ENCODE measurements at places on chromosomes 12 and 14.

DNA sequence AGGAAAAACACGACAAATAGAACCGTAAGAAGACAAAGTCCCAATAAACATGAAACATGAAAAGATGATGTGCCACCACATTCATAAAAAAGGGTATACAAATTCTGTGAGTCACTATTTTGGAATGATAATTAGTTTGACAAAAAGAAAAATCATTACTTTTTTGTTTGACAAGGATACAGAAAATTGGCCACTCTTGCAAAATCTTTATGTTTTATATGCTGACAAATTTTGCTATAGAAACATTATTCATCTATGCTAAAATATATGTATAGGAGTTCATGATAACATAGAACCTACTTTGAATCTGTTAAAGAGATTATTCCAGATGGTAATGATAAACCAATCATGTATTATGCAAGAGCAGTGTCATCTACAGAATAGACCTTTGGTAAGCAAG is 1201.0 kb downstream of the FSCB start:
- DNase-seq: no peak

DNA sequence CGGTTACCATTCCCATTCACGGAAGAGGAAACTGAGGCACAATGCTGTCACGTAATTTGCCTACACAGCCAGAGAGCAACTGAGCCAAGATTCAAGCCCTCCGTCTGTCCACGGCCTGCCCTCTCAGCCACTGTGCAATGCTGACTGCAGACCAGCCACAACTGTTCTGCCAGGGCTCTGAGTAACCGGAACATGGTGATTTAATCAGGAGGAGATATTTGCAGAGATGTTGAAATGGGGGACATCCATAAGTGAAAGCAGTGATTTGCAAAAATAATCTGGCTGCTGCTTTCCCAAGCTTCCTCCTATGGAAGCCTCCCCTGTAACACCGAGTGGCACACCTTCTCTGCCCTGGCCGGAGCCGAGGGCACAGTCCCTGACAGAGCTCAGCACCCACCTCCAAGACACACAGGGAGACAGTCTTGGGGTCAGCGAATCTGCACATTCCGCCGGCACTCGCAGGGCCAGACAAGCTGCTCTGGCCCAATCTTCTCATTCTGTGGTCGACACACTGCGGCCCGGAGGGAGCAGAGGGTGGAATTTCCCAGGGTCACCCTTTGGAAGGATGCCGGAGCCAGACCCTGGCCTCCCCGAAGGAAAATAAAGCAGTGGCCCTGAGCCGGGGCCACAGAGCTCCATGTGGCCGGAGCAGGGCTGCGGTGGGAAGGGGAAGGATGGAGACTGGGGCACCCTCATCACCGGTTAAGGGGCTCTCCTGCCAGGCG is 158.2 kb upstream of the DIO3 start:
- peak; percentile 10 for DNase-seq

DNA sequence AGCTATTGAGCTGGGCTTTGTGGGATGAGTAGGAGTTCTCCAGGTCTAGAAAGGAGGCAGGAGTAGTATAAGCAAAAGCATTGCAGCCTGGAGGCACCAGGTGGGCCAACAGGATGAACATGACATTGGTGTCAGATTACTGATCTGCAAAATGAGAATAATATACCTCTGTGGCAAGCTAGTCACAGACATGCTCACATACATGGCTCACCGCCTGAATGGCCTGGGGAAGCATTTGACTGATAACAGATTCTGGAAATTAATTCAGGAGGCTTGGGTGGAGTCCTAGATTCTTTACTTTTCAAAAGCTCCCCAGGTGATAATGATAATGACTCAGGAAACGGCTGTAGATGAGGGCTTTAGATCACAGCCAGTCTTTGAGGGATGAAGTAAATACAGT is 709 bp downstream of the TCL1B start:
- DNase-seq: no peak

DNA sequence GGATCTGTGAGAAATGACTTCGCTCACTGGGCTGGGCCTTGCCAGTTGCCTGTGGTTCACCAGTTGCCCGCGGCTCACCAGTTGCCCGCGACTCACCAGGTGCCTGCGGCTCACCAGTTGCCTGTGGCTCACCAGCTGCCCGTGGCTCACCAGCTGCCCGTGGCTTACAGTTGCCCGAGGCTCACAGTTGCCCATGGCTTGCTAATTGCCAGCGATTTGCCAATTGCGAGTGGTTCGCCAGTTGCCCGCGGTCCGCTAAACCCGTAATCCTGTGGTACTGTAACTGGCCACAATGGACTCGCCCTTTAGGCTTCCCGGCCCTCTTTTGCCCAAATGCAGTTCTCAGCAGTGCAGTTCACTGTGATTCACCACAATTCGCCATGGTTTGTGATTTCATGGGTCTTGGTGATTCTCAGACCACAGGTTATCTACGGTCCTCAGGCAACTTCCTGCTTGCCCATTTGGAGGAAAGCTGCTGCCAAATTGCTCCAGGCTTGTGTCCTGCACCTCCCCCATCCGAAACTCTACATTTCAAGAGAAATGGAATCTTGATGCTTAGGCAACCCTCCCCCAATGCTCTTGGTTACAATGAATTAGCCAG is 15.0 kb upstream of the MEG3 start:
- DNase-seq: no peak

DNA sequence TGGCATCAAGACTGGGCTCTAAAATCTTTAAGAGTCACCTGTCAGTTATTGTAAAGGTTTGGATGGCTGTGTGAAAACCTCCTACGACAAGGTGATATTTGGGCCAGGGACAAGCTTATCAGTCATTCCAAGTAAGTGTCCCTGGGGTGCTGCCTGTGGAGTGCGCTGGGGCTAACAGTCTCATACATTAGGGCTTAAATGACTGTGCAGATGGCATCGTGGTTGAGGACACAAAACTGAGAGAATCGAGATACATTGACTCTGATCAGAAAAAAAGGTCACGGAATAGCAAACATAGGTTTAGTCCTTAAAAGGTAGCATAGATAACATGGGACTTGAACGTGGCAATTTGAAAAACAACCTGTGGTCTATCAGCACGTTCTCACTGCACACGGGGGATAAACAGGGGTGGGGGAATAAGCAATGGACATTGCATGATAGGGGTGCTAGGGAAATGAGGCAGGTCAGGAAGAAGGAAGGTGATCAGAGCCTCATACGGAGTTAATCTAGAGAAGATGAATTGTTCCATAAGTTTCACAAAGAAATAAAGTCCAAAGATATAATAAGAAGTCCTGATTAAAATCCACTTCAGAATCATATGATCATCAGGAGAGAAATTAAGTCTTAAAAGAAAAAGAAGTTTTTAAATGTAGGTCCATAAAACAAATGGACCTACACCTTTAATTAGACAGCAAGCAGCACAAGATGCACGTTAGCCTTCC is 100.3 kb downstream of the DAD1 start:
- DNase-seq: no peak

DNA sequence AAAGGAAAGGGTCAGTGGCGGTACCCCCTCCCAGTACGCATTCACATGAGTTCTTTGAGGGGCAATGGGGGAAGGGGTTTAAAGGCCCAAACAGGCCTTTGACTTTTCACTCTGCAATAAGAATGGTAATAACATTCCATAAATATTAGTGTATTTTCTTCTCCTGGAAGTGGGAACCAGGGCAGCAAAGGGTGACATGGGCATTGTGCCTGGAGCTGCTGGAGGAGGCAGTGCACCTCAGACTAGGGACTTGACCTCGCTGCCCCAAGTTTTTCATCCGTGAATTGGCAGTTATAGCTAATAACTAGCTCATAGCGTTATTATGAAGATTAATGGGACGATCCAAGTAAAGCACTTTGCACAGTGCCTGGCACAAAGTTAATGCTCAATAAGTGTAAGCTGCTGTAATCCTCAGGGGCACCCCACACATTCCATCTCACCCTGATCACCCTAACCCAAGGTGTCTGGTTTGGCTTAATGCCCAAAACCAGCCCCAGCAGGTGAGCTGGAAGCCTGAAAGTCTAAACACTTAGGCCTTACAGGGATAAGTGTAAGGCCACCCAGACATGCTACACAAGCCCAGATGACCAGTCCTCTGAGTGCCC is 2.8 kb upstream of the KCNH3 start:
- no peak for DNase-seq

- no peak for DNase-seq
Measured at GRCh38 chr12:2095878-2096277, 43.1 kb downstream of the CACNA1C start.

- DNase-seq: no peak
Measured at GRCh38 chr14:78605025-78605762, 435.0 kb downstream of the NRXN3 start.

GRCh38 chr14:105201925-105202513 is 20.9 kb upstream of the NUDT14 start:
- no peak for DNase-seq

DNA sequence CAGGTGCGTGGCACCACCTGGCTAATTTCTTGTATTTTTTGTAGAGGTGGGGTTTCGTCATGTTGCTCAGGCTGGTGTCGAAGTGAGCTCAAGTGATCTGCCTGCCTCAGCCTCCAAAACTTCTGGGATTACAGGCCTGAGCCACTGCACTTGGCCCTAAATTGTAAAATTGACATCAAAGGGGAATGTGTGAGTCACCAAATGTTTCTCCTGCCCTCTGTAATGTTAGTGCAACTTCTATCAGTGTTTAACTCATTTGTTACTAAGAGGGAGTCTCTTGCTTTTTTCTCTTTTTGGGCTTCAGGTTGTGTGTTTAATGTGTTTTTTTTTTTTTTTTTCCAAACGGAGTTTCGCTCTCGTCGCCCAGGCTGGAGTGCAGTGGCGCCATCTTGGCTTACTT is 2.3 kb downstream of the TULP3 start:
- DNase-seq: peak; percentile 84

DNA sequence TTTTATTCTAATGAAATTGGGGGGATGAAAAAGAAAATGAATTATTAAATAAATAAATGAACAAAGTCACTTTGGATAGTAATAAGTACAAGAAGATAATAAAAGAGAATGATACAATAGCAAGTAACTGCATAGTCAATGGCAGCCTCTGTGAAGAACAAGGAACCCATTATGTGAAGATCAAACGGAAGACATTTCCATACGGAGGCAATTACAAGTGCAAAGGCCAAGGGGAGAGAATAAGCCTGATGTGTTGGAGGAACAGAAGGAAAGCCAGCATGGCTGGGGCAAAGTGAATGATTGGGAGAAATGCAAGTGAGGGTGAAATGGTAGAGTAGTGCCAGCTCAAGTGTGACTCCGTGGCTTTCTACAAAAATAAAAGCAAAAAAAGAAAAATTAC is 43.9 kb upstream of the CHPT1 start:
- DNase-seq: no peak

- peak; percentile 31 for DNase-seq
Measured at GRCh38 chr12:119659289-119659897, 8.5 kb upstream of the PRKAB1 start.

DNA sequence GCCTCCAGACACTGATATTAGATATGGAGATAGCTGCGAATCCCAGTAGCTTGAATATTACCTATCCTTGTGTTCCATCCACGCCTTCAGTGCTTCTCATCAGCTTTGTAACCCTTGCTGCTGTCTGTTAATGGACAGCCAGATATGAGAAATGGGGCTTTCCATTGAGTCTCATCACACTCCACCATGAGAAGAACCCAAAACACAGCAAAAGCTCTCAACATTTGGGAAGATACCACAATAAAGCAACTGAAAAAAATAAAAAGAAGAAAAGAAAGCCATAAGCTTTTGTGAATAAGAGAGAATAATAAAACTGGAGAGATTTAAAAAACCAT is 225.4 kb downstream of the GALC start:
- DNase-seq: no peak

DNA sequence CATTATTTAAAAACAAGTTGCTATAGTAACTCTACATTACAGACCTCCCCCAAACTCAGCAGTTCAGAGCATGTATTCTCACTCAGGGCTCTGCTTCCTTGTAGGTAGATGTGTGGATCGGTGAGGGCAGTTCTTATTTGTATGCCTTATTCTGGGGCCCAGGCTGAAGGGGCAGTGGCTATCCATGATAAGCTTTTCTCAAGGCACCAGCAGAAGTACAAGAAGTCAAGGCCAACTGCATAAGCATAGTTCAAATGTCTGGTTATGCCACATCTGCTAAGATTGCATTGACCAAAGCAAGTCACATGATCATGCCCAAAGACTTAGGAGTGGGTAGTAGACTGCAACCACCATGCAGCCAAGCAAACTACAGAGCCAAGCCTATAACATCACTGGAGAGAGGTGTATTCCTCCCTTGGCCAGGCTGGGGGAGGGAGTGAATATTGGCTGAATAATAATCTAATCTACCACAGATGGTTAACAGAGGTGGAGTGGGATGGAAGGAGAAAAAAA is 4.6 kb downstream of the PSEN1 start:
- DNase-seq: no peak

DNA sequence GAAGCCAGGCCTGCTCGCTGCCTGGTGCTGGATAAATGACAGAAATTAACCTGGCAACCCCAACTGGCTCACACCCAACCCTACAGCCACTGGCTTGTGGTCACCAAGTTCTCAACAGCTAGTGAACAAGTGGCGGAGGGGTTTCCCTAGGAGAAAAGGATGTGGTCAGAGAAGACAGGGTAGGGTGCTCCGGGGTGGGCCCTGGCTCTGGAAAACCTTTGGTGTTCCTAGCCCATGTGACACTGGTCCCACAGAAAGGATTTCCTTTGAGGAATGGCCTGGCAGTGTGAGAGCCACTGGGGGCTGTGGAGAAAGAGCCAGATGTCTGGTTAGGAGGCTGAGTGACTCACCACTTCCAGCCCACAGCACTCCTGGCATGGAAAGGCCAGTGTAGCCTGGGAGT is 8.7 kb downstream of the SYNE3 start:
- peak; percentile 65 for DNase-seq

- DNase-seq: peak; percentile 63
Measured at GRCh38 chr14:74667758-74668157, 45.1 kb downstream of the AREL1 start.

- peak; percentile 43 for DNase-seq
Measured at GRCh38 chr14:52067873-52068614, 815 bp downstream of the NID2 start.

GRCh38 chr14:85991156-85991555 is 461.2 kb downstream of the FLRT2 start:
- no peak for DNase-seq

DNA sequence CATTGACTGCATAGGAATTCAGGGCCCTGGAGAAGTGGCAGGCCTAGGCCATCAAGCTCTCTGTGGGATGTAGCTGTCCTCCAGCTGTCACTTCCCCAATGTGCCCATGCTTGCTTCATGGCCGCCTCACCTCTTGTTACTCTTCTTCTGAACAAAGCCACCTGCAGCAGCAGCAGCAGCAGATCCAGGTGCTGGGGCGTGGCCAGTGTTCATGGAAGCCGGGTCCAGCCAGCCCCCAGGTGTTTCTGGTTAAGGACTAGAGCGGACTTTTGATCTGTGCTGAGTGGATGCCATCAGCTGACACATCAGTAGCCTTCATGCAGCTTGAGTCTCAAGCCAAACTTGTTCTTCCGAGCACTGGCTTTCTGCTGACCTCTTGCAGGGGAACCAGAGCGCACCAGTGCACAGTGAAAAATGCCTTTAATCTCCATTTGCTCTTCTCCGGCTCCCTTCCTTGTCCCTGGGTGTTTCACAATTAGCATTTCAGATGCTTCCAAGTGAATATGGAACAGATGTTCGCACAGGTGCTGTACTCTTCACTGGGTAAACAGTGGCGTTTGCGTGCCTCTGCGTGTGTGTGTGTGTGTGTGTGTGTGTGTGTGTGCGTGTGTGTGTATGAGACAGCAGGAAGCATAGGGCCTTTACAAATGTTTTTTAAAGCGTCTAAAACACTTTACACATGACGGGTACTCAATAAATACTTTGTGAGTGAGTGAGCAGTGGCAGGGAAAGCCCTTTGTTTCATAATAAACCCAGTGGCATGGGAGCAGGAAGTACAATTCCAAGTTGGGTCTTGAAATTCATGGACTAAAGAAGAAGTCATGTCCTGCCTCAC is 20.1 kb downstream of the TPCN1 start:
- no peak for DNase-seq

Data from cardiac fibroblast (primary cell).